ENCODE measurements at places on chromosomes 3 and 15.

- DNase-seq, result no peak
These were observed 6.3 kb upstream of the DUT start for GRCh38 chr15:48324949-48325348.

DNA sequence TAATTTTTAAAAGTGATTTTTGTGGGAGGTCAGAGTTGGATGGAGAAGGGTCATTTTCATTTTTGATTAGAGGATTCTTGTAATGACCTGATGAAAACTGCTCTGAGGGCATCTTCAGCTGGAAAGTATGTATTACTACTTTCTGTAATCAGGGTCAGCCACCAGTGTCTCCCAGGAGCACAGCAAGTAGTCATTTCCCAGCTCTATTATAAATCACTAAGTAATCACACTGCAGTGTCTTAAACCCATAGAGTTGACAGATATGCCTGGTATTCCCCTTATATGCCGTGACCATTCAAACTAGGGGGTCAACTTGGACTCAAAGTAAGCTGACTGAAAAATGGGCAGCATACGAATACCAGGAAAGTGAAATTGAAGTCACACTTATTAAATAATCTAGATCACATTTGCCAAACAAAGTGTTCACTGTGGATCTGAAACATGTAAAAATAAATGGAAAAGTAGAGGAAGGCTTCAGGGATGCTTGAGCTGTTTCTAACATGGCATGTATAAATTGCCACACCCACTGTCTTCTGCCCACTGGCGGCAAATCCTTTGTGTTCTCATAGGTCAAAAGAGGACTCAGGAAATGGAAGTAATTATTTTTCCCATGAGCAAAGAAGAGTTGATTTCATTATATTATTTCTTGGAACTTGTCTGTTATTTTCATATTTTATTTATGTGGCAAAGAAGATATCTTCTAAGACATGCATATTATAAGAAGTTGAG lies 105.7 kb downstream of the MBNL1 start:
- DNase-seq, result no peak

DNA sequence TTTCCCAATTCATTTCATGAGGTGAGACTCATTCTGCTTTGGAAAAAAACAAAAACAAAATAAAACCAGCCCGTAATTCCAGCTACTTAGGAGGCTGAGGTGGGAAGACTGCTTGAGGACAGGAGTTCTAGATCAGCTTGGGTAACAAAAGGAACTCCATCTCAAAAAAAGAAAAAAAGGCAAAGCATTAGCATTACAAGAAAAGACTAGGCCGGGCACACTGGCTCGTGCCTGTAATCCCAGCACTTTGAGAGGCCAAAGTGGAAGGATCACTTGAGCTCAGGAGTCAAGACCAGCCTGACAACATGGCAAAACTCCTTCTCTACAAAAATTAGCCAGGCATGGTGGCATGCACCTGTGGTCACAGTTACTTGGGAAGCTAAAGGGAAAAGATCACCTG lies 33.9 kb downstream of the TRPM7 start:
- no peak for DNase-seq

GRCh38 chr3:153640689-153641665 lies 479.0 kb downstream of the RAP2B start:
- no peak for DNase-seq

GRCh38 chr15:71826196-71826595 lies 15.8 kb downstream of the NR2E3 start:
- DNase-seq, result no peak

DNA sequence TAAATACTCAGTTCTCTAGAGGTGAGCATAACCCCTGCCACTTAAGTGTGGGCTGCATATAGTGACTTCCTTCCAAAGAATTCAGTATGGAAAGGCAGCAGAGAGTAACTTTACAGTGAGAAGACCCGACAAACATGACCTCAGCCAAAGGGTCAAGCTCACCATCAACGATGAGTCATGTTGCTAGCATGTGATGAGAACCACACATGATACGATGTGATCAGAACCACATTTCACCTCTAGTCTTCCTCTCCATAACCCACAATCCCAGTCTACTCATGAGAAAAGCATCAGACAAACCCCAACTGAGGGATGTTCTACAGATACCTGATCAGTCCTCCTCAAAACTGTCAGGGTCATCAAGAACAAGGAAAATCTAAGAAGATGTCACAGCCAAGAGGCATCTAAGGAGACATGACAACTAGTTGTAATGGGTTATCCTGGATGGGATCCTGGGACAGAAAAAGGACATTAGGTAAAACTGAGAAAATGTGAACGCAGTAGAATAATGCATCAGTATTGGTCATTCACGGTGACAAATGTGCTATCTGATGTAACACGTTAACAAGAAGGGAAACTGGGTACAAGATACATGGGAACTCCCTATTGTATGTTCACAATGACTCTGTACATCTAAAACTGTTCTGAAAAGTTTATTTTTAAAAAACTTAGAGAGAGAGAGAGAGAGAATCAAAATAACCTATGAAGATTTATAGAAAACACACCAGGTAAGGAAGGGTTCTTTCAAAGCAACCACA lies 28.3 kb downstream of the SEC61A1 start:
- DNase-seq, result no peak

DNA sequence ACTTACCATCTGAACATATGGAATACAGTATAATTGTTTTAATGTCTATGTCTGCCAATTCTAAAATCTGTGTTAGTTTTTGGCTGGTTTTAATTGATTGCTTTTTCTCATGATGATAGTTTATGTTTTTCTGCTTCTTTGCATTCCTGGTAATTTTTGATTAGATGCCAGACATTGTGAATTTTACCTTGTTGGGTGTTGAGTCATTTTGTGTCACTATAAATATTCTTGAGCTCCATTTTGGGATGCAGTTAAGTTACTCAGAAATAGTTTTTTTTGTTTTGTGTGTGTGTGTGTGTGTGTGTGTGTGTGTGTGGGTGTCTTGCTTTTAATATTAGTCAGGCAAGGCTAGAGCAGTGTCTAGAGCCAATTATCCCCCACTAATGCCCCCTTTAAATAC lies 818.8 kb upstream of the NR2F2 start:
- no peak for DNase-seq

- no peak for DNase-seq
These were observed 746.3 kb downstream of the FHIT start for GRCh38 chr3:60504827-60505457.

GRCh38 chr3:11136830-11137626 lies 17.3 kb upstream of the HRH1 start:
- DNase-seq, result no peak

GRCh38 chr3:78260388-78260787 lies 1220.5 kb downstream of the ROBO2 start:
- DNase-seq, result no peak

Data from activated gamma-delta T cell treated with anti-CD3 and anti-CD28 coated beads, Interleukin-2, amount 50 U/mL, for 16 hours (primary cell).